Ureter (tissue), 1 donor: ENCODE measurements at places on chromosomes 1 and 21. TPM values are rescaled to one million over a fixed set of nuclear protein-coding genes. Genes with fewer than 3 reads are reported as not detected.

The GUCA2A gene
- not detected for total RNA-seq

The RGS5 gene
- total RNA-seq: 80.9 TPM

The CYP4Z1 gene
- total RNA-seq: 3.5 TPM

The CLDN8 gene
- 1.8 TPM for total RNA-seq

The TRIM63 gene
- 0.49 TPM for total RNA-seq

The TNFRSF1B gene
- total RNA-seq: 28.0 TPM

The SPATA6 gene
- total RNA-seq: 42.9 TPM

The UTS2 gene
- total RNA-seq: not detected

The C21orf58 gene
- 2.2 TPM for total RNA-seq

The FAM151A gene
- total RNA-seq: not detected

The TMEM222 gene
- total RNA-seq: 54.1 TPM

The CCDC17 gene
- total RNA-seq: 2.4 TPM

The HTR1D gene
- 0.91 TPM for total RNA-seq

The RIPK4 gene
- 34.3 TPM for total RNA-seq

The OR10Z1 gene
- total RNA-seq: not detected

The PROK1 gene
- total RNA-seq: 9.3 TPM

The NBPF4 gene
- 0.34 TPM for total RNA-seq

The SLC5A9 gene
- 0.31 TPM for total RNA-seq

The CR1L gene
- total RNA-seq: not detected

The S100A12 gene
- total RNA-seq: not detected

The ZSWIM5 gene
- total RNA-seq: 4.4 TPM

The KRTAP7-1 gene
- total RNA-seq: not detected

The FABP3 gene
- 15.9 TPM for total RNA-seq

The PIAS3 gene
- 70.4 TPM for total RNA-seq

The MASP2 gene
- total RNA-seq: not detected

The ICOSLG gene
- 3.0 TPM for total RNA-seq
